ENCODE measurements at places on chromosomes 1 and 21.

DNA sequence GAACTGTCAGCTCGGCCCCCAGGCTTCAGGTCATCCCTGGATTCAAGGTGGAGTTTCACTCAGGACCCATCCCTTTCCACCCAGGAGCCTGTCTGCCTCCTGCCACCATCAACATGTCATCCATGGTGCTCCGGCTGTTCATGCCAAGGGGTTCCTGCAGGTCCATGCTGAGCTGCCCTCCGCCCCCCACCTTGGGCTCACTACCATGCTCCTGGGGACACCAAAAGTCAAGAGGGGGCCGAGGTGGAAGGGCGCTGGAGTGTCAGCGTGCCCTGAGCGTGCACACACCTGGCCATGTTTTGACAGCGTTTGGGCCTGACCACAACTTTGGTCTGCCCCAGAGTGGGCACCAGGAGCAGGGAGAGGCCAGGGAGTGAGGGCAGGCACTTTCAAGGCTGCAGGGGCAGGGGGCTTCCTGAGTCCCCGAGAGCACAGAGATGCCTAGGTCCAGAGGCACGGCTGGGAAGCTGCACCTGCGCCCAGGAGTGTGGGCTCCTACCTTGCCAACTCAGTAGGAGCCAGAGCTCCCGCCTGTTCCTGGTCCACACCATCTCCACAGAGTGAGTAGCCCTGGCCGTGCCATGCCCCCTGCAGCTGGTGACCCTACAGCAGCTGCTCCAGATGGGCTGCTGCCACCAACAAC is 639.6 kb upstream of the ZP4 start:
- no peak for DNase-seq

- DNase-seq, result no peak
Observed at GRCh38 chr1:154801234-154802011, 68.7 kb downstream of the KCNN3 start.

DNA sequence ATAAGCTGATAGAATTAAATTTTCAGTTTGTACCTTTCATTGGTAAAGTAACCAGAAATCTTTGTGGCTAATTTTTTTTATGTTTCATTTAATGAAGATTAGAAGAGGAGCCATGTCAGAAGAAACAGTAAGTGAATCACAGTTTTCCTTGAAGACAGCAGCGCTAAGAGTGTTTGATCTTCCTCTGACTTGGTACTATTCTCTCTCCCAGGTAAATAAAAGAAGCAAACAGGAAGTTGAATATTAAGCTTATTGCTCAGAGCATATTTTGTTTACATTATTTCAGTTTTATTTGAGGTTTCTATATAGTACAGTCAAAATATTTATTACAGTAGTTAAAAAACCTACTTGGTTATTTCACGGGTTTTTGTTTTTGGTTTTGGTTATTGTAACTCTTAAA is 3.7 kb downstream of the MIGA1 start:
- DNase-seq, result no peak

GRCh38 chr1:40393173-40393572 is 19.6 kb downstream of the SMAP2 start:
- no peak for DNase-seq

DNA sequence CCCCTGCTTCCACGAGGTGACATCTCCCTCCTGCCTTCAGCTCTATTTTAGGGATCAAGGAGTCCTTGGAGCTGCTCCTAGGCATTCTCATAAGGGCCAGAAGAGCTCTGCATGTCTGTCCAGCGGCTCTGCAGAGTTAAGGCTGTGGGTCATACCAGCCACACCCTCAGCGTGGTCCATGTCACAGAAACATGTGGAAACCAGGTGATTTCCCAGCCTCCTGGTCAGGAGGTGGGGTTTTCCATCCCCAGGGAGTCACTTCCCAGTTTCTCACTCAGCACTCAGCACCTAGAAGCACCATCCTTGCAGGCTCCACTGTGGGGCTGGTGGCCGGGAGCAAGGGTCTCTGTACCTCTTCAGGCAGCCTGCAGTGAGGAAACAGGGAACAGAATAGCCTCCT is 1.4 kb upstream of the TNFRSF1B start:
- no peak for DNase-seq

DNA sequence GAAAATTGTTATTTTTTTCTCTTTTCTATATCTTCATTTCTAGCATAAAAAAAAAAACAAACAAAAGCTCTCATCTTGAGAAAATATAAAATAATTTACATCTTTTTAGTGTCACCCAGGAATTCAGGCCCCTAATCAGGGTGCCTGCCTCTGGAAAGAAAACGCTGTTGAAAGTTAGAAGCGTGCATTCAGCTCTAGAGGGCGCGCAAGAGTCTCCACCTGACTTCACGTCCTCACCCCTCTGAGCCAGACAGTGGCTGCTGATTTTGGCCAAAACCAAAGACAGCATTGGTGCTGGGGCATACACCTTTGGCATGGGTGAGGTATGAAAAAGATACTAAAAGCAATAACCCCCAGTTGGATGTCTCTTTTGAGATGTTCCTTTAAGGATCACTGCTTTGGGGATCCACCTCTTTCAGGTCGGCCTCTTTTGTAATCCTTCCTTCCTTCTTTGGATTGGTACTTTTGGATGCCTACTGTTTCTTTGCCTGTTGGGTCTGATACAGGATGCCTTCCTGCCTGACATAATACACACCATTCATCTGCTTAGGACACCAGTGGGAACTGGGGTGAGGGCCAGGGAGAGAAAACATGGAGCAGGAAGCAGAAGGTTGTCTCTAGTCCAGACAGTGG is 77.6 kb upstream of the CHRM3 start:
- DNase-seq, result peak; percentile 7

All from iPS DF 19.7 (cell line).